NCI-H1417 (cell line): ENCODE measurements at places on chromosomes 2 and 18.

GRCh38 chr2:138846216-138846821 lies 66.1 kb upstream of the NXPH2 start:
- no peak for DNase-seq

DNA sequence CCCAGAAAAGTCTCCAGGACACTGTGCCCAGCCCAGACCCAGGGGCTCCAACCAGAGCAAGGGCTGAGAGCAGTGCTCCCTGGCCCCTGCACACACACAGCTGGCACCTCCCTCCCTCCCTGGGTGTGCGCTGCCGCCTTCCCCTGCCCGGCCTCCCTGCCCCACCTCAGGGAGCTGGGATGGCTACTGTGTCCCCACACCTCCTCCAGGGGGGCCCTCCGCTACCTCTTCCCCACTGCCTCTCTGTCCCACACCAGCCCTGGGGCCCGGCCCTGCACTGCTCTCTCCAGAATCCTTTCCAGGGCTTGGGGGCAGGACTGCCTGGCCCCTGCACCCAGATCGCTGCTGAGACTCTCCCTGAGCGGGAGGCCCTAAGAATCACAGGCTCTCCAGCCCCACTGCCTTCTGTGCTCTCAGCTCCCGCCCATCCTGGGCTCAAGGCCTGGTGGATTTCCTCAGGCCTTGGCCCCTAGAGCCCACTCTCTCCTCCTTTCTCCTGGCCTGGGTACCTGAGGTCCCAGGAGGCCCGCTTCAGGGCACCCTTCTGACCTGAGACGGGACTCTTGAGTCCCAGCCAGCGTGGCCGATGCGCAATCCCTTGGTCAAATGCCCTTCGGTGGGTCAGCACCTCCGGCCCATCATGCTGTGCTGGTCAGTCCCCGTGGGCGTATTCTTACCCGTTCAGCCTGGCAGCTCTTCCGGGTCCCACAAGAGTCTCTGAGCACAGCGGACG lies 276.8 kb upstream of the HDAC4 start:
- no peak for DNase-seq

GRCh38 chr18:25038261-25038660 lies 313.7 kb downstream of the ZNF521 start:
- DNase-seq, result peak; percentile 79

- peak; percentile 12 for DNase-seq
These were observed 250.9 kb downstream of the PTH2R start for GRCh38 chr2:208657468-208657867.

DNA sequence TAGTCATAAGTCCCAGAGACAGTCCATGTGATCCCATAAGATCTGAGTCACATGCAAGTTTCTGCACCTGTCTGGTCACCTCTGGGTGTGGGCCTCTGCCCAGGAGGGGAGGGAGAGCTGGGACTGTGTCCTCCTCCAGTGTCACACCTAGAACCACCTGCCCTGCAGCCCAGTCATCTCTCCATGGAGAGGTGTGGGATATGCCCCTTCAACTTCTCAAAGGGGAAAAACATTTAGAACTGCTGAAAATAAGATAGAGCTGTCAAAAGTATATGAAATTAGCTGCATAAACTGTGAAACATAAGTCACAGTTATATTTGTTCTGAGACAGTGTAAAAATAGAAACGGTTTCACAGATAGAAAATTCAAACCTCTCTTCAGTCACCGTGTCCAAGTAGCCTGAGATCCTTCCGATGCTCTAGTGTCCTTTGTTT lies 55.4 kb downstream of the NGEF start:
- no peak for DNase-seq

GRCh38 chr2:99602476-99602875 lies 112.7 kb upstream of the REV1 start:
- no peak for DNase-seq

DNA sequence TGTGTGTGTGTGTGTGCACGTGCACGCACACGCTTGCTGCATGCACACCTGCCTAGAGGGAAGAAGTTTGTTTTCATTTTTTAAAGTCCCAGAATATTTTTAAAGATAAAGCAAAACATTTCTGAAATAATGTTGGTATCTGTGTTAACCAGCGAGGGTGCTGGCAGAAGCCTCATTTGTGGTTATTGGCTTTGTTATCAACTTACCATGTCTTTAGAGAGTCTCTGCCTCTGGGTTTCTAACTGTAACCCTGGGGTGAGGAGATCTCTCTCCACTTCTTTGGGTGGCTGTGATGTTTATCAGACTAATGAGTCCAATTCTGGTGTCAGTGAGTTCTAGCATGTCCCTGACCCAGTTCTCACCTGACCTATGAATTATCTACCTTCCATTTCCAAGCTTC lies 927.6 kb upstream of the FANCL start:
- no peak for DNase-seq

DNA sequence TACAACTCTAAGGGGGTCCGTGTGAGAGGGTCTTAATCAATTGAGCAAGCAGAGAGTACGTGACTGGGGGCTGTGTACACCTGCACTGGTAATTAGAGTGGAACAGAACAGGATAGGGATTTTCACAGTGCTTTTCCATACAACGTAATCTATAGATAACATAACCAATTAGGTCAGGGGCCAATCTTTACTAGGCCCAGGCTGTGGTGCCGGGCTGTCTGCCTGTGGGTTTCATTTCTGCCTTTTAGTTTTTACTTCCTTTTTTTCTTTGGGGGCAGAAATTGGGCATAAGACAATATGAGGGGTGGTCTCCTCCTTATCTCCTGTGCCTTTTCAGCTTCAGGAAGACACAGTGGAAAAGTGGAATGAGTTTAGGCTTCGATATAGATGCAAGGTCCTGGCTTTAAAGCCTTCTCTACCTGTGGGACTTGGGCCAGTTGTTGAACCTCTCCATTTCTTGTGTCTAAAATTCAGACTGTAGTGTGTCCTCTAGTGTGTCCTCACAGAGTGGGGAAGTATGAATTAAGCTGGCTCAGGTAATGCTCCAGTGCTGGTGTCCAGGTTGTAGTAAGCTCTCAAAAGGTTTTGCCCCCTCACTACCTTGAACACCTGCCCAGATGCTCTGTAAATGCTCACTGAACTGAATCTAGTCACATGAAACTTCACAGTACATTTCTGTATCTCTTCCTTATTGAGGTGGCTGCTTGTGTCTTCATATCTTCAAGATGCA lies 422.8 kb downstream of the SETBP1 start:
- DNase-seq, result no peak

GRCh38 chr2:199757233-199757870 lies 93.6 kb downstream of the FTCDNL1 start:
- no peak for DNase-seq

DNA sequence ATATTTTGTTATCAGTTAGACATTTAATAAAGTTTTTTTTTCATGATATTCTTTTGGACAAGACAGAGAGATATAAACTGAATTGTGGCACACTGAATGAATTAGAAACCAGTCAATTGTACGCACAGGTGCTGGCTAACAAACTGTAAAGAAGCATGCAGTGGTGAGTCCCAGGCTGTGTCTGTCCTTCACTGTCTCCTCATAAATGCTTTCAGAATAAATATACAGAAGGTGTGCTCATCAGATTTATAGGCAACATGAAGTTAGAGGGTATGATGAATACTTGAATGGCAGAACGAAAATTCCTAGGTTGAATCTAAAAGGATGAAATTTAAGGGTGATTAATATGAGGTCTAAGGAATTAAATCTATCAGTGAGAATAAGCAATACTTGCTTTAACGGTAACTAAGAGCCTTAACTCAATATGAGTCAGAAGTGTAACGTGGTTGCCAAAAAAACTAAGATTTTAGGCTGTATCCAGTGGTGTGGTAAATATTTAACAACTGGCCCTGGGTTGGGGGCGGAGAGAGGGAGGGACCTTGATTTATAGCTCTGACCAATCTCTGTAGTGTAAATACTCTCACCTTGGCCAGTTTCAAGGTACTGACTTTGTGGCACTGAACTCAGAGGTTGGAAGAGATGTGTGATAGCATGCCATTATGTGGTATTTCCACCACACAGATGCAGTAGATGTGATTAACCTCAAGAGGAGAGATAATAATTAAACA lies 41.9 kb upstream of the AAK1 start:
- DNase-seq, result no peak

- no peak for DNase-seq
These were observed 21.9 kb downstream of the GATA6 start for GRCh38 chr18:22191346-22191695.
